ENCODE measurements at places on chromosomes 5 and 9. TPM values are rescaled to one million over a fixed set of nuclear protein-coding genes. Genes with fewer than 3 reads are reported as not detected.

Gene RGMB
- total RNA-seq: 60.1 TPM

Gene STRBP
- 10.3 TPM for total RNA-seq

- no peak for DNase-seq
Observed at GRCh38 chr5:133916479-133916878, 51.9 kb downstream of the C5orf15 start.

- DNase-seq: no peak
Observed at GRCh38 chr5:150261231-150261630, 28.3 kb downstream of the CAMK2A start.

GRCh38 chr5:3601911-3602782 is 6.5 kb downstream of the IRX1 start:
- no peak for DNase-seq

DNA sequence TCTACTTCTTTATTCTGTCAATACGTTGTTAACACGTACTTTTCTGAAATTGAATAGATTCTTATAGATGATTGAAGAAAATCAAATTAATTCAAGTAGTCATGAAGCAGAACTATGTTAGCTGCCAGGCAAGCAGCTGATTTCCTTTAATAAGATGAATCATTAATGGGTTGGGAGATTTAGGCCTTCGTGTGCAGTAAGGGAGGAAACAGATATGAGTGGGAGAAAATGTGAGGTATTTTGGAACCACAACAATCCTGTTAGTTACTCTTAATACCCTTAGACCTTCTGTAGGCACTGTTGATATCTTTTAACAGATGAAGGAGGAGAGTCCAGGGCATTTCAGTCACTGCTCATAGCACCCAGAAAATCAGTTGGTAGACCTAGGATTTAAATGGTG is 121.0 kb downstream of the AOPEP start:
- peak; percentile 56 for DNase-seq

DNA sequence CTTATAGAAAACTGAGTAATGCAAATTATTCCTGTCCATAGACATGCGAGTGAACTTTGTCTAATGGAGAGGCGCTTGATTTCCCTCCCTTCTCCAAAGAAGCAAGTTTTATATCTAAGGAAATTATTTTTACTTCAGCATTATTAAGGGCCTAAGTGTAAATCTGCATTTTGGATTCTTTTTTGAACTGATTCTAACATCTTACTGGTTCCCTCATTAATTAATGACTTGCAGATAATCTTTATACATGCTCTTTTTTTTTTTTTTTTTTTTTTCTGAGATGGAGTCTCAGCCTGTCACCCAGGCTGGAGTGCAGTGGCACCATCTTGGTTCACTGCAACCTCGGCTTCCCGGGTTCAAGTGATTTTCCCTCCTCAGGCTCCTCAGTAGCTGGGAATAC is 209.5 kb downstream of the TLE4 start:
- DNase-seq: no peak

DNA sequence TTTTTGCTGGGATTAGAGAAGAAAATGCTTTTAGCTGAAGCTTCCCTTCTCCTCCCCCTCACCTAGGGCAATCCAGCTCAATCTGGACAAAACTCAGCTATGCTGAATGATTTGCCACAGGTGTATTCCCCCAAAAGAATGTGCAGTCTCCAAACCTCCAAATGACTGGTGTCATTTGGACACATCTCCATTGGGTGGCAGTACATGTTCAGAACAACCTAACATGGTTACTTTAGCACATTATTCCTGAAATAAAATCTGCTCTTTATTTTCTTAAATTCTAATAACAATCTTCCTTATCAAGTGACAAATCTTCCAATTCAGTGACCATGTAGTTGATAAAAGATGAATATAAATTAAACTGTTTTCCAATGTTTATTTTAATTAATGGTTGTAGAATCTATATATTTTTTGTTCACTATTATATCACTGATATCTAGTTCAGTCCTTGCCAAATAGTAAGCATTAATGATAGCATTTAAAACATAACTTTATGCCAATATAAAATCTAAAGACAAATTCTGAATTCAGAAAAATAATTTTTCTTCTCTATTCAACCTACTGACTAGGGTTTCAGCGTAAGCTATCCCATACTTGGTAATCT is 61.3 kb upstream of the MOCS2 start:
- peak; percentile 10 for DNase-seq

DNA sequence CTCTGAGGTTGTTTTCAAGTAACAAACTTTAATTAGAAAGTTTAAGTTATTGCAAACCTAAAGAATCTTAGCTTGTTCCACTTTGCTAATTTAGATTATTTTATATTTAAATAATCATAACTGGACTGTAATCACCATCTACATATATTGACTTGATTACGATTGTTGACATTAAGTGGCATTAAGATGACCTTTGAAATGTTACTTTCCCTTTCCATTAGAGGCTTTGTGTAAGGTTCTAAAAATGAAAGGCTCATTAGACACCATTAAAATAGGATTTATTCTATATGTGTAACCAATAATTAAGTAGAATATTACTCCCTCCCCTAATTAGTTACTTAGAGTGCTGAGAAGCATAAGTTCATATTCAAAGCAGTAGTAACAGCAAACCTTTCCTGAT is 358.1 kb downstream of the GLIS3 start:
- DNase-seq: no peak
